ENCODE measurements at places on chromosomes 2 and 18. TPM values are rescaled to one million over a fixed set of nuclear protein-coding genes. Genes with fewer than 3 reads are reported as not detected.

Gene ILKAP
- total RNA-seq, result 29.7 TPM

- no peaks in the 10 kb centered on the region for H3K36me3 ChIP-seq
- no peak overlapping the region for H3K4me3 ChIP-seq
- peak; percentile 92 for DNase-seq
- H3K27ac ChIP-seq, result no peak overlapping the region
These were observed 95.2 kb downstream of the POLE4 start for GRCh38 chr2:75053484-75054112.

GRCh38 chr18:59123588-59124369 is 15.9 kb upstream of the SEC11C start:
- no peaks in the 10 kb centered on the region for H3K36me3 ChIP-seq
- no peaks in the 10 kb centered on the region for H3K27me3 ChIP-seq
- no peak for DNase-seq
- H3K4me1 ChIP-seq, result no peaks in the 10 kb centered on the region

DNA sequence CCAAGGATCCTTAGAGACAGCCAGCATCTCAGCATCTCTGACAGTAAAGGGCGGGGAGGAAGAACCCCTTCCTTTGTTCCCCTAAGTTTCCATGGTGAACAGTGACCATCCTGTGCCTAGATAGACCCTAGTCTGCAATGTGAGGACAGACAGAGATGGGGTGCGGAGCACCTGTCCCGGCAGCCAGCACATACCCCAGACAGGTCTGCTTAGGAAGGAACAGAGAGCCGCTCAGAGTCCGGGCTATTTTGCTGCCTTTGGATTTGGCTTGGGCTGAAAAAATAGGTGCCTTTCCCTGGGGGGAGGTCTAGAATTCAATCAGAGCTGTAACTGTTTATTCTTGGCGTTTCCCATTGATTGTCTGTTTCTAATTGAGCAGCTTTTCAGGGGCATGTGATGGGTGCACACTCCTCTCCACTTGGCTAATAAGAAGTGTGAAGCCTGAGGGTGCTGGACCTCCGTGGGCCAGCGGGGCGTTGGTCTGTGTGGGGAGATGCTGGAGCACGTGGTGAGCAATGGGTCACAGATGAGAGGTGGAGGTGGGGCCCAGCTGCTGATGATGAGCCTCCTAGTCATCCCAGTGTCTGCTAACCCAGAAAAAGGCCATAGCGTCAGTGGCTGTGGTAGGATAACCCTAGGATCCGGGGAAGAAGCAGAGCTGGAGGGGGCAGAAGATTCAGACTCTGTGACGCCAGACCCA is 236.8 kb downstream of the SEPTIN10 start:
- H3K4me1 ChIP-seq, result no peaks in the 10 kb centered on the region
- DNase-seq, result no peak
- no peaks in the 10 kb centered on the region for H3K36me3 ChIP-seq

Measured in GM23338 (cell line).